CD8-positive, alpha-beta memory T cell (primary cell): ENCODE measurements at places on chromosomes 4 and X.

DNA sequence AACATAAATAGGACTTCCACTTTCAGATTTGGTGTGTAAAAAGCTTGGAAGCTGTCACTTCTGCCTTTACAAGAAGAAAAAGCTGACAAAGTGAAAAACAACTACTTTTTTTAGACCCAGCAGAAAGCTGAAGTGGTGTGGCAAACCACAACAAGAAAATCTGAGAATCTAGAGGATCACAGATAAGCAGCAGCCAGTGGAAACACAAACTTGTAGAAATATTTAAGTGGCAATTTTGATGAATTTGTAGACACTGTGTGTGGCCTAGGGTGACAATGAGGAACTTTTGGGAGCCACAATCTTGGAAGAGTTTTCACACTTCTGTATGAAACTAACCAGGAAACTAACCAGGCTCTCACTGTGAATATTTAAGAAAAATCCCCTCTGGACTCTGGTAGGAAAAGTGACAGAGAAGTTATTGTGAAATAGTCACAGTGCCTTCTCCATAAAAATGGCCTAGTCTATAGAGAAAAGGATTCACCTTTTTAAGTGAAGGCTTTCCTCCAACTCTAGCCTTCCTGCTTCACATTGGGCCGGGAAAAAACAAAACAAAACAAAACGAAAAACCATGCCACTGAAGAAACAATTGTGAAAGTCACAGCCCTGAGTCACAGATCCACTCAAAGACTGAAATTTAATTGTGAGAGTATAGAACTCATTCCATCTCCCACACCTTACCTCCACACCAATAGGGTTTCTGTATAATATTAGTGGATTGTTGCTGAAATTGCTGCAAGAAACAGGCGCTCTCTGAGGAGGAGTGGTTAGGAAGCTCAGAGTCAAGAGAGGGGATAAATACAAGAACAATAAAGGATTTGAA is 26.7 kb upstream of the GUCY1A1 start:
- DNase-seq, result no peak

DNA sequence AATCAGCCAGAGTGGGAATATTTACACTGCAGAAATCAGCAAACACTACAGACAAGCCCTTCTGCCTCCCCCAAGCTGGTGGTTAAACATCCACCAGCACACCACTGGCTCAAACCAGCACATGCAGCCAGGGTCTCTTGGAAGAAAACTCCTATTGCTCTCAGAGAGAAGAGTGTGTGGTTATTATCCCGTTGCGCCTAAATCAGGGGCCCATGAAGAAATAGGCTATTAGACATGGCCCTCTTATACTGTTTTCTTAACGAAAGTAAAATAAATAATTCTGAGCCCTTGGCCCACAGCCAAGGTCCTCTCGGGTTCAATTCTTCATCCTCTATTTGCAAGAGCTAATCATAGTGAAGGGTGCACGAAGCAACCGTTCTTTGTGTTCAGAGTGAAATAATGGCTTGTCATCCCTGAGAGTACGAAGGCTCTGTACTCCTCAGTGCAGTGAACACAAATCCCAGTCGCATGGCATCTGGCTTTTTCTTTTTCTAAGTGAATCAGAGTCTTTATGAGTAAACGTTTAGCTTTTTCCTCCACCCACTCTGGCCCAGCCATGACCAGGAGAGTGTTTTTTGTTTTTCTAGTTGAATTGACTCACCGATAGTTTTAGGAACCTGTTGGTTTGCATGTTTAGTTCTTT is 33.4 kb upstream of the RBM47 start:
- no peak for DNase-seq

DNA sequence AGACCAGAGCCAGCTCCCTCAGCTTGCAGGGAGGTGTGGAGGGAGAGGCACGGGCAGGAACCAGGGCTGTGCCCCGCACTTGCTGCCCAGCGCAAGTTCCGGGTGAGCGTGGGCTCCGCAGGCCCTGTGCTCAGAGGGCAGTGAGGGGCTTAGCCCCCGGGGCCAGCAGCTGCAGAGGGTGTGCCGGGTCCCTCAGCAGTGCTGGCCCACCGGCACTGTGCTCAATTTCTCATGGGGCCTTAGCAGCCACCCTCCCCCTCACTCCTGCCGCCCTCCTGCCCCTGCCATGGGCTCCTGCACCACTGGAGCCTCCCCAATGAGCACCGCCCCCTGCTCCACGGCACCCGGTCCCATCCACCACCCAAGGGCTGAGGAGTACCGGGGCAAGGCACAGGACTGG is 104.6 kb upstream of the SRD5A3 start:
- no peak for DNase-seq

DNA sequence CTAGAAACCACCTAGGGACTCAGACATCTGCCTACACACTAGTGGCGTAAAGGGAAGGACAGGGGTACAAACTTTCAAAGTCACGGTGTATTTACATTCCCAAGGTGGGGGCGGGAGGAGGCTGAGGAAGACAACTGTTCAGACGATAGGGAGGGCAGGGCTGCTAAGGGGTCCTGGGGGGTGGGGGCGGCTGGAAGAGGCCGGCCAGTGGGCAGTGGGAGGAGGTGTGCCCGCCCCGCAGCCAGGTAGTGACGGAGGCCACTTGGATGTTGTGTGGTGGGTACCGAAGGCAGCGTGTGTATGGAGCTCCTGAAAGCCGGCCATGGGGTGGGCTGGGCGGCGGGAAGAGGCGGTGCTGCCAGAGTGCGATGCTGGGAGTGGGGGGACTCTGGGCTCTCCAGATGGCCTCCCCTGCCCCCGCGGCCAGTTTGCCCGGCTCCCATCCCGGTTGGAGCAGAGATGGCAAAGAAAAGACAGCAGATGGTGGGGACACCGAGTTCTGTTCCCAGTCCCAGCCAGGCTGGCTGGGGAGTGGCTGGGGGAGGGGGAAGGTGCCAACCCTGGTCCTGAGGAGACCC is 24.2 kb downstream of the L1CAM start:
- no peak for DNase-seq

DNA sequence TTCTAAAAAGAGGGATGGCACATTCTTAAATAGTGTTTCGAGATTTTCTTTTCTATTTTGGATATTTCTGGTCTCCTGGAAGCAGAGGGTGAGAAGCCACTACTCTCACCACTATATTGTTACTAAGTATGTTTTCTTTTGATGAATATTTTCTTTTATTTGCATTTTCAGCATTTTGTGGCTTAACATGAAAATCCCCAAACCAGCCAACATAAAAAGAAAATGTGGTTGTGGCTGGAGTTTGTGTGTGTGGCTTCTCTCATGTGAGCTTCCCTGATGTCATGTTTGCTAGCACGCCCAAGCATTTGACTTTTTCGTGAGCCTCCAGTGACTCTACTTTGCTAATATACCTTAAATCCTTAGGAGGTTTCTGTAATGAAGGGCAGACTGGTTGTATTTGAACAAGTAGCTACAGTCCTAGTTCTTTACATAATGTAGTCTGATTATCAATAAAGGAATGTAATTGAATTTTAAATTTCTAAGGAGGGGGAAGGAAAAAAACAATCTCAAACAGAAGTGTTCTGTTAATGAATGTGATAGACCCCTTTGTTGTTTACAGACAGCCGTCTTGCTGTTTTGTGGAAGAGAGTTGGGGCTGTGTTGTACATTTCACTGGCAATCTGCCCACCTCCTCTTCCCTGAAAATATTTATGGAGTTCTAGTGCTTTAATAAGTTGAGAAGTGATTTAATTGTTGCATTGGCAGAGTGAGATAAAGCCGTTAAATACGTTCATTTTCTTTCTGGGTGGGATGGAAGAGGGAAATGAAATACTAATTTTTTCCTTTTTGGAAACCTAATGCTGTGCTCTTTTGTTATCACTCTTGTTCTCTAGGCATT is 114.6 kb downstream of the ARHGAP10 start:
- DNase-seq, result peak; percentile 52

GRCh38 chr4:105120626-105121025 is 26.1 kb upstream of the TET2 start:
- no peak for DNase-seq

DNA sequence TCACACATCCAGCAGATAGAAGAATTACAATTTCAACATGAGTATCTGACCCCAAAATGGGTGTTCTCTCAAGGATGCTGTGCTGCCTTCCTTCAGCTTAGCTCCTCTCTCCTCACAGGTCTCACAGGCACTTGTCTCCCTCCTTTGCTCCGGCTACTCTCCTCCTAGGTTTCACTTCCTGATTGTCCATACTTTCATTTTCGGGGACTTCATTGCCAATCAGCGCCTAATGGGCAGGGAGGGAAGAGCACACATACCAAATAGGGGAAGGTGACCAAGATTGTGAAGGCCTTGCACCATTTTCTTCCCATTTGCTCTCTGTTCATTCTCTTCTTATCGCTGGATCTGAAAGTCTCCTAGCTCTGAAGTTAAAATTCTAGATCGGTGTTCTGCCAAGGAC is 125.4 kb upstream of the EOLA2 start:
- DNase-seq, result no peak

GRCh38 chrX:63349307-63349706 is 1.8 kb downstream of the SPIN4 start:
- no peak for DNase-seq

DNA sequence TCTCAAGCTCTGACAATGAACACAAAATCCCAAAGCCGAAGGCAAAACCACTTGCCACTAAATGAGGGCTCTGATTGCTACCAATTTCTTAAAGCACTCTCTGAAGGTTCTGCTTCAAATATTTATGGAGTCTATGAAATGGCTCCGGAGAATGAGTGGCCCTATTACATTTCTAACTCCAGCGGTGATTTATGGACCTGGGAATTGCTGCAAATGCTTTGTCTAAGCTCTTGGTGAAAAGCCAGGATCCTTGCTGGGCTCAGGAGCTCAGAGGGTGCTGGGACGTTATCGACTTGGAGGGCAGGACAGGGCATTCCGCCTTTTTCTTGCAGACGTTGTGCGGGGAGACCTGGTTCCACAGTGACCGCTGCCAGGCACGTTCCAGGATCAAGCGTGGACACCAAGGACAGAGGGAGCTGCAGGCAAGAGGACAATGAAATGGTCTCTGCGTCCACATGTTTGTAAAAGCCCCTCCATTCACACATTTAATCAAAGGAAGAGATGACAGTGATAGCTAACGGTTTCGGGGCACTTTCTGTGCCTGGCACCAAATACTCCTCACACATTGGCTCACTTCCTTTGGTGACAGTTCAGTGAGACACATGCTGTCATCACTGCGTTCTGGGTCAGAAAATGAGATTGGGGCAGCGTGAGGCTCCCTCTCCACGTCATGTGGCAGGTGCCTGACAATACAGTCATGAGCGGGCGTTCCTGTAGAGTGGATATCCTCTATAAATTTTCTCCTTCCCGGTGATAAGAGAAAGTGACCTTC is 58.8 kb downstream of the C4orf50 start:
- no peak for DNase-seq

DNA sequence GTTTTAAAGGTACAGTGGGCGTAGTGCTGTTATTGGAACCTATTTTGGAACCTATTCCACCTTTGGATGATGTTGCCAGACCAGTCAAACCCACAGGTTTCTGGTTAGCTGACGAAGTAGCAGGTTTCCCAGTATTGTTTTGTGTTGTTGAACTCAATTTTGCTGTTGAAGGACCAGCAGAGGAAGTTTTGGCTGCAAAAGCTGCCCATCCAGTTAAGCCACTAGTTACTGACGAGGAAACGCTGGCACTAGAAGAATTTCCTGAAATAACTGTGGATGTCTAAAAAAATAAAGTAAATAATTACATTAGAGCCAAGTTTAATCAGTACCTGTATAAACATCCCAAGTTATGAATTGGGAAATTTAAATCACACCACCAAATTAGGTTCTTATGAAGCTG is 25.5 kb downstream of the INTS12 start:
- DNase-seq, result no peak

- DNase-seq, result no peak
Measured at GRCh38 chr4:145132511-145133098, 34.5 kb downstream of the ABCE1 start.

DNA sequence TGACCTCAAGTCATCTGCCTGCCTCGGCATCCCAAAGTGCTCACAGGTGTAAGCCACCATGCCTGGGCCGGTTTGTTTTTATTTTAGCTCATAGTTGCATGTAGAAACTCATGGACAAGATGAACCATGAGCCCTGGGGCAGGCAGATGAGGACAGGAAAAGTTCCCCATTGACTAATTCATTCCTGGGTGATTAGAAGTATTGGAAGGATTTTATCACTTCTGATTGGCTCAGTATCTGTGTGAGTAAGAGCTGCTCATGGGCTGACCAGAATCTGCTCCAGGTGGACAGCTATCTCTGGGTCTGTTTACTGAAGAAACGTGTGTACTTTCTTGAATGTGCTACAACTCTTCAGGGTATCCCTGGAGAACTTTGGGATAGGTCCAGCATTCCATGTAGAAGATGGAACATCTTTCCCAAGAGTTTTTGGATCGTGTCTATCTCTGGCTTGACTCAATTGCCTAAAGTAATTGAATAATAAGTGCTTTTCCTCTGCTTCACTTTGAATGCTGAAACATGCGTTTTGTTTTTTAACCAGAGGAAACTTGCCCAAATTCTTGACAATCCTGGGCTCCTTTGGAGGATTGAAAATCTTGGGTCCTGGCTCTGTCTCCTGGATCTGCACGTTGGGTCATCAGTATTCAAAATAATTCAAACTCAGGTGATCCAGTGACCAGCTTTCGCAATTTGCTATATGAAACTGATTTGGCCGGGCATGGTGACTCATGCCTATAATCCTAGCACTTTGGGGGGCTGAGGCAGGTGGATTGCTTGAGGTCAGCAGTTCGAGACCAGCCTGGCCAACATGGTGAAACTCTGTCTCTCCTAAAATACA is 88.6 kb upstream of the DHRSX start:
- no peak for DNase-seq

DNA sequence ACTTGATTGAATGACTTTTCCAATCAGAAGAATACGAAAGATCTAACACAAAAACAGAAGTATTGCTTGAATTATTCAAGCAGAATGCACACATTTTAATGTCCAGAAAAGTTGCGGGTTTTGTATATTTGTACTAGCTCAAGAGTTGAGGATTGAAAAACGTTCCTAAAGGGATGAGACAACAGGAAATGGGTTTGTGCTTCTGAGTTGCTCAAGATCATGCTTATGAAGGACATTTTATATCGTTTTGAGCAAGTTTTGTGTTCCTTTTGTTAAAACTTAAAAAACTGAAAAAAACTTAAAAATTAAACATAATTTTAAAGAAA is 353 bp upstream of the SMIM10 start:
- no peak for DNase-seq
